Thoracic aorta (tissue), 2 donors: ENCODE measurements at places on chromosomes 7 and 10.

GRCh38 chr7:945556-946255, 8.8 kb downstream of the ADAP1 start:
- no peak for DNase-seq

- no peak for DNase-seq
These were observed 10.4 kb upstream of the TNKS2 start for GRCh38 chr10:91787810-91788209.

DNA sequence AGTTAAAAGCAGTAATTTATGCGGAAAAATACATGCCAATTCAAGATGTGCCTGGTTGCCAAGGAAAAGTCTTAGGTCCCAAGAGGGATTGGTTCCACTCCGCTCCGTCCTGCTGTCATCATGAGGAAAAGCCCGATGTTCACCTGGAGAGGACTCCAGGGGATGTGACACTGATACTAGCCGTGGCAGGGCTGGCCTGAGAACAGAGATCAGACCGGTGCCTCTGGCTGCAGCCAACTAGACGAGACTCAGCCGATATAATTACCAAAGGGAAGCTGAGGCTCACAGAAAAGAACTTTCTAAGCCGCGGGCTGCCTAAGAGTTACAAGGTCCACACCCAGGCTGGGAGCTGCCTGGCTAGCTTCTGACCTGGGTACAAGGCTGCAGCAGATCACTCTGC, 81.3 kb upstream of the UNC5B start:
- DNase-seq, result no peak

- no peak for DNase-seq
These were observed 34.2 kb downstream of the PARD3 start for GRCh38 chr10:34780818-34781380.

GRCh38 chr7:157881048-157881771, 544.4 kb downstream of the DNAJB6 start:
- DNase-seq, result no peak

DNA sequence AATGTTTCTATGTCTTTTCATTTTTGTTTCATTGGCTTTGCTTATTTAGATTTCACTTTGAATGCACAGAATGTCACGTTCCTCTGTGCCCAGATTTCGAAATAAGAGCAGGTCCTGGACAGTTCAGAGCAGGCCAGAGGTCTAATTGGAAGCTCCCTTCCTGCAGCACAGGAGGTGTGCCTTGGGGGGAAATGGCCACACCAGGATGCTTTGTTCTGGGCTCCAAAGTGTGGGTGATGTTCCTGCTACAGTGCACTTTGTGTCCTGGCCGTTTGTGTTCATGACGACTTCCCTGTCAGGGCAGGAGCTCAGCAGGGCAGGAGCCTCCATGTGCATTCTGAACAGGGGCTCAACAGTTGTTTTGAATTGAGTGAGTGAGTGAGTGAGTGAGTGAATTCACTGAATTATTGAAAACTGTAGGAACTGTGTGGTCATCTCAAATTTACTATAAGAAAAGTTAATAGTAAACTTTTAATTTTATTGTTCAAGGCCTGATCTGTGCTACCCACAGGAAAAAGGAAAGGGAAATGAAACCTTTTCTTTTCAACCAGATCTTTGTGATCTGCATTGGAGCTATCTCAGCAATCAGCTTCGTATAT, 109.5 kb upstream of the GJD4 start:
- no peak for DNase-seq

- DNase-seq, result no peak
These were observed 84.8 kb downstream of the HBP1 start for GRCh38 chr7:107253599-107253998.

DNA sequence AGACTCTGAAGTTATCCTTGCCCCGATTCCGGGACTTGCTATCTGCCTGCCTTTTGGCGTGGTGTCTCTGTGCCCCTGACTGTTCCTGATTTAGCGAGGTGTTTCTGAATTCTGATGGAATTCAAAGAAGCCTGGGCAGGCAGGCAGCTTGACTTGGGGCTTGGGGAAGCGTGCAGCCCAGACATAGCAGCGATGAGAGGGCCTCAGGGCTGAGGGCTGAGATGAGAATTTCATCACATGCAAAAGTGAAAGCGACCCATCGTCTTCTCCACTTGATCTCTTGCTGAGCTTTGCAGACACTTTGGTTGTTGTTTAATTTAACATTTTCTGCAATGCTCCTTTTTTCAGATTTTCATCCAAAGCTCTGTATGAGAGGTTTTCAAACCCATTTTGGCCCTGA, 57.8 kb downstream of the TCF7L2 start:
- no peak for DNase-seq

DNA sequence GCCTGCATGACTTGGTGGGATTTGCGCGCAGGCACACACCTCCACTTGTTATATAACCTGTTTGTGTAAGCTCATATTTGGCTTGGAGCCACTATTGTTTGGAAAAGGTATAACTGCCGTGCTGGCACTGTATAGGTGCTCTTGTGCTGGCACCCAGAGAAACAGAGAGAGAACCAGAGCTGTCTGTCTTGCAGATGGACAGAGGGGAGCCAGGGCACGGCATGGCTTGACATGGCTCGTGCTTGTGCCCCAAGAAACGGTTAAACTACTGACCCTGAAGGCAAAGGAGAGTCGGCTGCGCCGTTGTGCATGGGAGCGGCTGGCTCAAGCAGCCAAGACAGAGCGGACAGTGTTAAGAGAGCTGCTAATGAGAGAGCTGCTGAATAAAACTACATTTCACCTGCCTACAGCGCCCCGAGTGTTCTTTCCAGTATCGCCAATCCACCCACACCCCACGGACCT, 23.2 kb downstream of the RAPGEF5 start:
- DNase-seq, result no peak

DNA sequence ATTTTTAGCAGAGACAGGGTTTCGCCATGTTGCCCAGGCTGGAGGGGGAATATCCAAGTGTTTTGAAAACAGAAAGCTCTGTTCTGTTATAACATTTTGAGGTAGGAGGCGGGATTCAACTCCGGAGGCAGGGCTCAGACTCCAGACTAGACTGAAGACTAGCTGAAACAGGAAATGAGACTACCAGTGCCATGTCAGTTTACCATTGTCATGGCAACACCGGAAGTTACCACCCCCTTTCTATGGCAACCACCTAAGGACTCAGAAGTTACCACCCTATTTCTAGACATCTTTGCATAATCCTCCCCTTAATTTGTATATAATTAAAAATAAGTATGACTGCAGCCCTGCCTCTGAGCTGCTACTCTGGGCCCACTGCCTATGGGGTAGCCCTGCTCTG, 1069.1 kb upstream of the AUTS2 start:
- DNase-seq, result no peak

GRCh38 chr7:150657526-150657925, 25.3 kb upstream of the GIMAP6 start:
- DNase-seq, result no peak

DNA sequence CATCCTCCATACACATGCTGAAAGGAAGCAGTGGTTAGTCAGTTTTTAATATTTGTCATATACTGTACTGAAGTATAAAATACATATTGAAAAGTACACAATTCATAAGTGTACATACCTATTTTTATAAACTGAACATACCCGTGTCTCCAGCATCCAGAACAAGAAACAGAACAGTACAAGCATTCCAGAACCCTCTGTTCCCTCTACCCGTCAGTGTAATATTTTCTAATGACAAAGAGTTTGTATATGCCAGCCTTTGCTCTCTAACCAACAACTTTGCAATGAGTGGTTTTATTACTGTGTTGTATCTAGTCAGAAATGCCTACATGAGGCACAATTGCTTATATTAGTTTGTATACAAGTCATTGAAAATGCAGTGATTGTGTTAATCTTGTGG, 18.7 kb upstream of the RAB18 start:
- no peak for DNase-seq

- DNase-seq, result no peak
These were observed 134.6 kb downstream of the ZNF438 start for GRCh38 chr10:30897048-30897447.

DNA sequence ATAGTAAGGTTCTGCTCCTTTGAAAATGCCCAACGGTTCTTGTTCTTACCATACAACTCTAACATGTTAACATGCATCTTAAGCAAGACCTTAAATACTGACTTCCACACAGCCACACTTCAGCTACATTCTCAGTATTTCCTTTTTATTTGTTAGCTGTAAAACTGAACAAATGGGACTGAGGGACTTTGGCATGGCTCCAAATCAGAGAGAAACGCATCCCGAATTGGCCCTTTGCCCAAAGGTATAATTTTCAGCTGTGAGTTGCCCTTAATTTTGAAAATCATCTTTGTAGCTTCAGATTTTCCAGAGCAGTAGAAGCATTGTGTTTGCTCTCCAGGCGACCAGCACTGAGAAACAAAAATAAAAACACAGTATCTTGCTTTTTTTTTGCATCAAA, 56.4 kb downstream of the NEUROD6 start:
- DNase-seq, result no peak

GRCh38 chr7:134809616-134810015, 30.2 kb downstream of the CALD1 start:
- DNase-seq, result no peak

DNA sequence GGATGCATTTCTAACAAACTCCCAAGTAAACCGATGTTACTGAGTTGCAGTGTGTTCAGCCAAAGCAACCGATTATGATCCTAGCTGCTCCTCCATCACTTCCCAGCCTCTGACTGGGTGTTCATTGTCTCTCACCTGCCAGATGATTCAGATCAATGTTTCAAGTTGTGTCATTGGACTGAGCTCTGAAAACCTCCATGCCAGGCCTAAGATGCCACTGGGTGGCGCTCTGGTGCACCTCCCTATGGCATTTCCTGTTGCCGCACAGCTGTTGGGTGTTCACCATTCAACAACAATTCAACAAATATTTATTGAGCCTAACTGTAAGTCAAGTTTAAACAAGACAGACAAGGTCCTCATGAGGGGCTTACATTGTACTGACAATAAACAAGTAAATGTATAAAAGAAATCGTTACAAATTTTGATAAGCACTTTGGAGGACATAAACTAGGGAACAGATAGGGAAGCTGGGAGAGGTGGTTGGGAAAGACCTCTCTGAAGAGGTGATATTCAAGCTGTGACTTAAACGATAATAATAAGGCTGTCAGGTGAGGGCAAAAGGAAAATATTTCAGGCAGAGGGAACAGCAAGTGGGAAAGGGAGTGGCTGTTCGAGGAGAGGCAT, 22.8 kb downstream of the RGR start:
- DNase-seq, result no peak

- no peak for DNase-seq
These were observed 287.2 kb downstream of the AUTS2 start for GRCh38 chr7:69885431-69885830.

GRCh38 chr7:93516834-93517233, 57.7 kb downstream of the CALCR start:
- DNase-seq, result no peak

DNA sequence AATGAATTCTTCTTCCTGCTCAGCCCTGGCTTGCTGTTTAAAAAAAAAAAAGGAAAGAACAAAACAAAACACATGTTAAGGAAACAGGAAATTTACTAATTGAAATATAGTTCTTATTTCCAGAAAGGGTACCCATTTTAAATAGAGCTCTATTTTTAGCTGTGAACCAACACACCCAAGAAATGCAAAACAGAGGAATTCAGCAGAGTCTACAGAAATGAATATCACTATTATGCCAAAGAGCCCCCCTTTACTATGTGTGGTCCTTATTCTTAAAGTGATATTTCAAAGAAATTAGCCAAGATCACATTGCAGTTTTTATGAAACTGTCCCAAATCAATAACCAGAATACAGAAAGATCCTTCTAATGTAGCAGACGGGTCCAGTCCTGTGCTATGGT, 53.7 kb downstream of the CCDC6 start:
- DNase-seq, result no peak

DNA sequence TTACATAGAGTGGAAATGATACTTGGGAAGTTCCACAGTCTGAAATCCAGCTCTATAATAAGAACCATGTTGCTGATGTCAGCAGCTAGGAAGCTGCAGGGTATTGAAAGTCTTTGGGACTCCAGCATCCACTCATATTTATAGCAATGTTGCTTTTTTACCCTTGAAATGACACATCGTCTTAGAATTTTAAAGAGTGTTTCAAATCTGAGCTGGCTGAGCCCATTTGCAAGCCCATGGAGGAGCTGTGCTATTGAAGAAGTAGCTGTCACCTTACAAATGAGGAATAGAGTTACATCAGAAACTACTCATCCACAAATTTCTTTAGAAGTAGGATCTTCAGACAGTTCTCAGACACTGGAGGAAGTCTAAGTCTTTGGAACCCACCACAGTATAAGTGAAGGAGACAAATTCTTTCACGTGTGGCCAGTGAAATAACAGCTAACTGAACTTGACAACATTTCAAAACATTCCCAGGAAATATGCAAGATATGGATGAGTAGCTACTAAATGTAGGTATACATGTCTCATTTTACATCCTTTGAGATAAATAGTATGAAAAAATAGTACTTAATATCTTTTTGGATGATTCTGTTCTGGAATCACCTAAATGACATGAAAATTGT, 203.6 kb downstream of the ZNF365 start:
- DNase-seq, result no peak

- DNase-seq, result peak; percentile 20
These were observed 82.4 kb downstream of the ADCYAP1R1 start for GRCh38 chr7:31134246-31135188.

- no peak for DNase-seq
These were observed 37.4 kb downstream of the RASGEF1A start for GRCh38 chr10:43229208-43230061.

- peak; percentile 9 for DNase-seq
These were observed 50.9 kb downstream of the AASS start for GRCh38 chr7:122092964-122093797.

DNA sequence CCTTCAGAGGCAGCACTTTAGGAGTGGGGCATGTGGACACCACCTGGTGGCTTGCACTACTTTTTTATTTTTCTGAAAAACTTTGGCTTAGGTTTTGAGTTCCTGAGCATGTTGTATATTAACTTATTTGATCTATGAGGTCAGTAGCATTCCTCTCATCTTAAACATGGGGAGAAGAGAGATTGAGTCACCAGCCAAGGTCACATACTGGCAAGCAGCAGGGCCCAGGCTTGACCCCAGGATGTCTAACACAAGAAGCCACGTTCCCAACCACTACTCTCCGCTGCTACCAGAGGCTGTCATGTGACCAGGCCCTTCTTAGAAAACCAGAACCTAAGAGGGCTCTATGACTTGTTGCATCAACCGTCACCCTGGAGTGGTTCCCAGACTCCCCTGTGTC, 210.3 kb upstream of the GPR26 start:
- no peak for DNase-seq

GRCh38 chr10:9561821-9562505, 1455.7 kb upstream of the CELF2 start:
- DNase-seq, result no peak

DNA sequence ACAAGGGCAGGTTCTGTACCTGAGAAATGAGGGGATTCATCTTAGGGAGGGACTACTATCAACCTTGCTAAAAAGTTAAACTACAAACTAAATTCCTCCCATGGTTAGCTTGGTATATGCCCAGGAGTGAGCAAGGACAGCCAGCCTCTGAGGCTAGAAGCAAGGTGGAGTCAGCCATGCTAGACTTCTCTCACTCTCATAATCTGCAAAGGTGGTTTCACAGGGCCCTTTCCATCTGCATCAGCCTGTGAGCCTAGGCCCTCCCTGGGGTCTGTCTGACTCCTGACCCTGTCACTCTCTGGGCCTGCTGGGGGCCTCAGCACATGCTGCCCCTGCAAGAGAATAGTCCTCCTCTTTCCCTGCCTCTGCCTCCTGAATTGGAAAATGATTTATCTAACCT, 66.1 kb downstream of the ABCA13 start:
- DNase-seq, result no peak

- DNase-seq, result no peak
These were observed 26.2 kb upstream of the ZNF467 start for GRCh38 chr7:149799397-149800168.
